Keratinocyte (primary cell): ENCODE measurements at places on chromosomes 2 and 18.

GRCh38 chr2:195450552-195451113, 206.4 kb upstream of the SLC39A10 start:
- DNase-seq, result no peak

- no peak for DNase-seq
Observed at GRCh38 chr2:88880441-88880953, 189.0 kb downstream of the RPIA start.

DNA sequence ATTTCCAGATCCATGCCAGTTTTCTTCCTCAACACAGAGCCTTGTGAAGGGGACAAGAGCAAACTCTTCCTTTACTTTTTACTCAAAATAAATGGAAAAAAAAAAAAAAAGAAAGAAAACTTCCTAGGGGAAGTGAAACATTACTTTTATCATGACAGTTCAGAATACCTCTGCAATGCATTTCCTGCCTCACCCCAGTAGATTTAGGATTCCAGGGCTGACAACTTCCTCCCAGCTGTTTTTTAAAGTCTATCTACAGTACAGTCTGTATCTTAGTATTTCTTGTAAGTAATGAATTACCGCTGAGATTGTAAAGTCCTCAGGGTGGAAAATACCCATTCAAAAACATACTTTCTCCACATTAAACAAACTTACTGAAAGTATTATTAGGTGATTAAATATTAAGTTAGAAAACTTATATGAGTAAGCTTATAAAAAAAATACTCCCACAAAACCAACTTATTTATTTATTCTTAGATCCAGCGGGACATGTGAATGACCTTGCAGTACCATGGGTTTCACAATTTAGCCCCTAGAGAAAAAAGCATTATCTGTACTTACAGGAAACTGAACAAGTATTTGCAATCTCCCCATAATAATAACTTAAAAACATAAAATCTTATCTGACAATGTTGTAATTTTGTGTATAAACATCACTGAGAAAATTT, 117.7 kb downstream of the RBMS1 start:
- no peak for DNase-seq

- no peak for DNase-seq
Observed at GRCh38 chr2:240234503-240234951, 94.1 kb upstream of the OTOS start.

- no peak for DNase-seq
Observed at GRCh38 chr2:198456418-198456817, 652.0 kb downstream of the PLCL1 start.

DNA sequence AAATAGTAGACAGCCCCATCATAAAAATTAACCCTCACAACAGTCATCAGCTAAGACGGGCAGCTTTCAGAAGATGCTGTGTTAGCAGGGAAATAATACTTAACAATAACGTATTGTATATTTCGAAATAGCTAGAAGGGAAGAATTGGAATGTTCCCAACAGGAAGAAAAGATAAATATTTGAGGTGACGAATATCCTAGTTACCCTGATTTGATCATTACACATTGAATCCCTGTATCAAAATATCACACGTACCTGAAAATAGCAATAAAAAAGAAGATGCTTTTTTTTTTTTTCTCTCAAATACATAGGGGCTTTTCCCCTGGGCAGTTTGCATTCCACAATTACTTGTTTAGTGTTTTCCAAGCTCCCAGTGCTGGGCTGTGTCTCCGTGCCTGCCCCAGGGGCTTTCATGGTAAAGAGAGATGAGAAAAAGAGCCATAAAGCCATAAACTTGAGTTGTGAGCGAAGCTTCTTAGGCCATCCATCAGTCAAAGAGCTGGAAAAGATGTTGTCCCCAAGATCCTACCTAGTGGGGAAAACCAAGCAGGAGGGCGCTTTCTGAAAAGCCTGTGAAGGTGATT, 183.0 kb upstream of the REV1 start:
- DNase-seq, result no peak

DNA sequence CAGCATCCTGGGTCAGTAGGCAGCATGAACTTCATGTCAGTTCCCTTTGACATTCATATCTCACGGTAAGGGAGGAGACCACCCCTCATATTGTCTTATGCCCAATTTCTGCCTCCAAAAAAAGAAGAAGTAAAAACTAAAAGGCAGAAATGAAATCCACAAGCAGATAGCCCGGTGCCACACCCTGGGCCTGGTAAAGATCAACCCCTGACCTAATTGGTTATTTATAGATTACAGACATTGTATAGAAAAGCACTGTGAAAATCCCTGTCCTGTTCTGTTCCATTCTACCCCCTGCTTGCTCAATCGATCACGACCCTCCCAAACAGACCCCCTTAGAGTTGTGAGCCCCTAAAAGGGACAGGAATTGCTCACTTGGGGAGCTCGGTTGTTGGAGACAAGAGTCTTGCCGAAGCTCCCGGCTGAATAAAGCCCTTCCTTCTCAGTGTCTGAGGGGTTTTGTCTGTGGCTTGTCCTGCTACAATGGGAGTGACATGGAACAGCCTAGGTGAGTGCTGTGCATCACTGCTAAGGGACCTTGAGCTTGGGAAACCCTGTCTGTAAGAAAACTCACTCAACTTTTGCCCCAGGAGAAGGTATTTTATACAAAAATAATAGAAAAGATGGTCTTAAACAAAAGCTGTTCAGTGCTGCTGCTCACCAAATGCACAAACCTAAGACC, 11.1 kb downstream of the NDUFV2 start:
- DNase-seq, result no peak
